ENCODE measurements at places on chromosomes 16 and 17. TPM values are rescaled to one million over a fixed set of nuclear protein-coding genes. Genes with fewer than 3 reads are reported as not detected.

DNA sequence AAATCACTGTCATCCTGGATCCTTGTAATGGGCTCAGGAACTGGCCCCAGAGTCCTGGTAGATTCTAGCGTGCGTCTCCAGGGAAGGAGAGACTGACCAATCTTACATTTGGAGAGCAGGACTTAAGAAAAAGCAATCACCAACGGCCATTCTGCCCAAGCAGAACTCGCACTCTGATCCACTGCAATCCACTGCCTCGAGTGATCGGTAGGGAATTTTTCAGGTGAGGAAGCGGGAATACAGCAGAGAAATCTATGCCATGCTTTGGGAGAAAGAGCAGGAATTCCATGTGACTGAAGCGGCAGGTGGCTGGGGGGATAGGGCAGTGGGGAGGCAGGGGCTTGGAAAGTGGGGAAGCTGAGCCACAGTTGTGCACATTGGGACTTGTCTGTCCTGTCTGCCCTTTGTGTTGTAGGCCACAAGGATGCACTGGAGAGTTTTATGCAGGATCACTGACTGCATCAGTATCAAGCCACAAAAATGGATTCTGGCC, 143.9 kb upstream of the HS3ST2 start:
- no peak for DNase-seq

DNA sequence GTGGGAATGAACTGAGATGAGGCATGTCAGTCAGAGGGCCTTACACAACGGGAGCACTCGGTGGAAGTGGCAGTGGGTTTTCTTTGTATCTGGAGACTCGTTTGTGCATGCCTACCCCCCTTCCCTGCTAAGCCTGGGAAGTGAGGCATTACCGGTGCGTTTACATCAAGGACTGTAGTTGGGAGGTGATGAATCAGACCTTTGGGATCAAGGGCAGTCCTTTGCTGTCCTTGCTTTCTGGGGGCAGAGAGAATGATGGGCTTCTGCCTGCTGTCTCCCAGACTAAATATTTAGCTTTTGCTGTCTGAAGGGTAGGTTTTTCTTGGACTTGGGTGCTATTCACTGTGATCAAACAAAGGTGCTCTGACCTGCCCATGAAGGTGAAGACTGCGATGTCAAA, 83.0 kb downstream of the WWP2 start:
- no peak for DNase-seq

DNA sequence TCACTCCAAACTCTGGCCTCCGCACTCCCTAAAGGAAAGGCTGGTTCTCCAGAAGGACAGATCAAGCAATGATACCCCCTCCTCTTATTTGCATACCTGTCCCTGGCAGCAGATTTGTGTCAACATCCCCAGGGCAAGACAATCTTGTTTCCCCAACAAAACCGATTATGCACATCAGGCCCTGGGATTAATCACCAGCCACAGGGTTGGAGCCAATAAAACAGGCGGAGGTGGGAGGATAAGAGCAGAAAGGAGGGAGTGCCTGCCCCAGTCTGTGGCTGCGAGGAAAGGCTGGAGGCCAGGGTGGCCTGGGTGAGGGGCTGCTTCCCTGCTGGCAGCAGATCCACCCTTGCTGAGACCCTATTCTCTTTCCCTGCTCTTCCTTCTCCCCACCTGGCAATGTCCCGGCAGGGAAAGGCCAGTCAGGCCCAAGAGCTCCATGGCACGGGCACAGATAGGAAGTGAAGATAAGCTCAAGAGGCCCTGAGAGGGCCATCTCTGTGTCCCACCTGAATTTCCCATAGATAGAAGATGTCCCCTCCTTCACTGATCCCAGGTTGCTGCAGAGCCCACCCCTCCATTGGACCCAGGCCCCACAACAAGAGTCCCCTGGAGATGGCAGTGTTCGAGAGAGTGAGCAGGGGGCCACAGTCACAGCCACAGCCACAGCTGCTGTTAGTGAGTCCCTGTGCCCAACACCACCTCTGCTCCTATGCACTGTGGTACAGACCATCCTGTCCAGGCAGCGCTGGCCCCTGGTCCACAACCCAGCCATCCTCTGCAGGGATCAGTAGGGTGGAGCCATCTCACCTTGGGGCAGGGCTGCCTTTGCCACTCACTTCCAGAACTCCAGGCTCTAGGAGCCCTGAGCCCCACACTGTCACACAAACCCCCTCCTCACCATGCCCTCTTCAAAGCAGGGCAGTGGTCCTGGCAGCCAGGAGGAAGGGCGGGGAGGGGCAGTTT, 137.5 kb downstream of the SDK2 start:
- no peak for DNase-seq

GRCh38 chr17:58535431-58535830, 21.0 kb upstream of the MTMR4 start:
- no peak for DNase-seq

ZG16B gene
- total RNA-seq, result 0.90 TPM

DNA sequence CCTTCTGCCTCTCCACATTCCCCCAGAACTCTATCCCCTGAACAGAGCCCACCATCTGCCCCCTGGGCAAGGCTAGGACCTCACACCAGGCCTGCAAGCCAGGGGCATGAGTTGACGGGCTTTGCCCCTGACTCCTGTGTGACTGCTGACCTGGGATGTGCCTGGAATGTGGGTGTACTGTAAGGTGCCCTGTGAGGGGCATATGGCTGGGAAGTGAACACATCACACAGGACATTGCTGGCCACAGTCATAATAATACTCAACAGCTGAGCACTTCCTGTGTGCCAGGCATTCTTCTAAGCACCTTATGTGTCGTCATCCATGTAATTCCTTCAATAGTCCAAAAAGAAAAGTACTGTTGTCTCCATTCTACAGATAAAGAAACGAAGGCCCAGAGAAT, 13.3 kb downstream of the CES4A start:
- no peak for DNase-seq

DNA sequence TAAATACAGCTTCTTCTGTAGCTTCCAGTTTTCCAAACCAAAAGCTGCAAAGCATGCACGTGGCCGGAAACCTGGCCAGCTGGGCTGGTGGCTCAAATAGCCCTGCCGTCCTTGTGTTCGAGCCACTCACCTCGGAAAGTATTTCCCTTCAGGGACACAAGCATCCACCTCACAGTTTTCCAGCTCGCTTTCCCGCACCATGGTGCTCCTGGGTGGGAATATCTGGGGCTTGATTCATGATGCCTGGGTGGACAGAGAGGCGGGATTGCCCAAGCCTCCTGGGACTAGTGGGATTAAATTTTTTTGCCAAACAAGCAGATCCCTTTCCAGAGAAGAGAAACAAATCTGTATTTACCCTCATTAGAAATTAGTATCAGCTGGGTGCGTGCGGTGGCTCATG, 7.1 kb upstream of the MVD start:
- no peak for DNase-seq

SSH2 gene
- 19.1 TPM for total RNA-seq

- DNase-seq, result no peak
Measured at GRCh38 chr17:2030779-2031163, 818 bp downstream of the DPH1 start.

DNA sequence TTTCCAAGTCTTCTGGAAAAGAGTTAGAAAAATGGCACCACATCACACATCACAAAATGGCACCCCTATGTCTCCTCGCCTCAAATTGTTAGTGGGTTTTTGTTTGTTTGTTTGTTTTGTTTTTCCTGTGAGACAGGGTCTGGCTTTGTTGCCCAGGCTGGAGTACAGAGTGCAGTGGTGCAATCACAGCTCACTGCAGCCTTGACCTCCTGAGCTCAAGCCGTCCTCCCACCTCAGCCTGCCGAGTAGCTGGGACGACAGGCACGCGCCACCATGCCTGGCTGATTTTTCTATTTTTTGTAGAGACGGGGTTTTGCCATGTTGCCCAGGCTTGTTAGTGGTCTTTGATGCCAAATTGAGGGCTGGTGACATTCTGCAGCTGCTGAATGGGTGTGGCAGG, 3.8 kb upstream of the CRISPLD2 start:
- DNase-seq, result no peak

- DNase-seq, result peak; percentile 58
Measured at GRCh38 chr16:24700549-24701392, 28.7 kb upstream of the TNRC6A start.

- no peak for DNase-seq
Measured at GRCh38 chr17:17985555-17985954, 12.9 kb downstream of the DRC3 start.

GRCh38 chr17:50887705-50888245, 21.6 kb upstream of the TOB1 start:
- DNase-seq, result no peak

DNA sequence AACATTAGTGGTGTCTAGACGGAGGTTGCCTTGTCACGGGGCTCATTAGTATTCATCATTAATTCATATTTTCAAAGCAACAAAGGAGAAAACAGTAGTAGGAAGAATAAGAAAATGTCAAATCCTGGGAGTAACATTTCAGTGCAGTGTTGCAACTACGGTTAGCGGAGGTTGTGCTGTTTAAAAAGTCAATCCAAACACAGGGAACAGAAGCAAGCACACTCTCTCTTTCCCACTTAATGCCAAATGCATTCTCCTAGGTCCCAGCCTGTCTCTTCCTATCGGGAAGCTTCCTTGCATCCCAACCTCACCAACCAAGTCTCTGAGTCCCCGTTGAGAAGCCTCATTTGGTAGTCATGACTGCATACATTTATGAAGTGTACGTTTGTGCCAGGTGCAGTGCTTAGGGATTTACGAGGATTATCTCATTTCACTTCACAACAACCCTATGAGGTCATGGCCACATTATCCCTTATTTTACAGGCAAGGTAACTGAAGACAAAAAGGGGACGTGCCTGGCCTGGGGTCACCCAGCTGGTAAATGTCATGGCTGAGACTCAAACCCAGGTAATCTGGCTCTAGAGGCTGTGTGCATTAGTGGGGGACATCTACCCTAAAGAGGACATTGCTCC, 283.6 kb upstream of the SALL1 start:
- DNase-seq, result no peak

- no peak for DNase-seq
Measured at GRCh38 chr17:76270127-76270592, 5.0 kb downstream of the UBALD2 start.

DNA sequence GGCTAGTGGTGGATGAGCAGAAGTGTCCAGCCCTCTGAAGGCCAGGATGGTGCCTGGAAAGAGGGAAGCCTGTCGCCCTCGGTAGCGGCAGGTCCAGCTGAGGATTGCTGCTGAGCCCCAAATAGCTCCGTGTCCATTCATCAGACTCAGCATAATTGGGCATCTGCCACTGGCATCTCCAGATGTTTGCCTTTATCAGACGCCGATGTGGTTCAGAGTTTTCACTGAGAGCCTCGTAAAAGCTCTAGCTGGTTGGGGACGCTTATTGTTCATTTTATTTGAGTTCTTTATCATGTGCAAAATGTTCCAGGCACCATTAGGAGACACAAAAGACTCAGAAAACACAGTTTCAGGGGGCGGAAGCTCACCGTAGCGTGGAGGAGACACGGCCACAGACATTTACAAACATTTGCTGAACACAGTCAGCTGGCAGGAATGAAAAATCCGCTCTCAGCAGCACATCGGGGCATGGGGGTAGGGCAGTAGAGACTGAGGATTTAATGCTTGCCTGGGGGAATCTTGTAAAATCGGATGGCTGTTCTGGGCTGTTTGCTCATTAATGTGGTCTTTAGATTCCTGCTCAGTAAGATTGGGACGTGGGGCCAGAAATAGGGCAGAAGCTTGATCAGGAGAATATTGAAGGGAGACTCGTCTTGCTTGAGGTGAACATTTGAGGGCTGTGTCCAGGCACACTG, 41.7 kb downstream of the SMPD3 start:
- no peak for DNase-seq

DNA sequence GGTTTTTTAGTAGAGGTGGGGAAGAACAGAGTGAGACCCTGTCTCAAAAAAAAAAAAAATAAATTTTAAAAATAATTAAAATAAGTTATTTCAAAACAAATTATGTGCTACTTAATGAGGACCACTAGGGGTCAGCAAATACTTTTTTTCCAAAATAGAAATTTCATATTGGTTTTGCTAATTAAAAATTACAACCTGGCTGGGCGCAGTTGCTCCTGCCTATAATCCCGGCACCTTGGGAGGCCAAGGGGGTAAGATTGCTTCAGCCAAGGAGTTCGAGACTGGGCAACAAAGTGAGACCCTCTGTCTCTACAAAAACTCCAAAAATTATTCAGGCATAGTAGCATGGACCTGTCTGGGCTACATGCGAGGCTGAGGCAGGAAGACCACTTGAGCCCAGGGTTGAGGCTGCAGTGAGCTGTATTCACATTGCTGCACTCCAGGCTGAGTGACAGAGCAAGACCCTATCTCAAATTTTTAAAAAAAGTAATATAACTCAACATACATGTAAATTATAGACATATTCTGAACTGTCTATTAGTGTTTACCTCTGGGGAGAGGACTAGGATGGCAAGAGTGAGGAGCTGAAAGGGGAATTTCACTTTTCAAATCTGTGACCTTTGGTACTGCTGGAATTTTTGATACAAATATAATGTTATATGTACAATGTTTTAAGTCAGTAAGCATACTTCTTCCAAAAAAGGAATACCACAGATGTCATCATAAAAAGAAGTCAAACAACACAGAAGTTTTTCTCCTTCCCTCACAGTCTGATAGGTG, 8.1 kb downstream of the MEIOB start:
- DNase-seq, result no peak

TMEM238L gene
- total RNA-seq, result not detected

TPSD1 gene
- not detected for total RNA-seq

CIBAR2 gene
- not detected for total RNA-seq

UMOD gene
- 3.1 TPM for total RNA-seq

- DNase-seq, result no peak
Measured at GRCh38 chr17:43840814-43841213, 6.2 kb upstream of the CD300LG start.

GRCh38 chr17:1107777-1108477, 71.9 kb downstream of the ABR start:
- DNase-seq, result peak; percentile 71

DNA sequence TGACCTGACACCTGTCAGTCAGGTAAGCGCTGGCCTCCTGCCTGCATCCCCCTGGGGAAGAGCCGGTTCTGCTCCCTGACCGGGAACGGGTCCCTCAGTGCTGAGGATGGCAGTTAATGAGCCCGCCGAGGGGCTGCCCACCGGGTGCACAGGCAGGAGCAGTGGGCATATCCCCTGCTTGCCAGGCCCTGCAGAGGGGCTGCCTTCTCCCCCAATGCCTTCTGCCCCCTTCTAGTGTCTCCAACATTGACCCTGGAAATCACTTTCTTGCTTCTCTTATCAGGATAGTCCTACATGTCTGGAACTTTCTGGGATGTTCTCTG, 388.5 kb downstream of the SEC14L1 start:
- no peak for DNase-seq

DNA sequence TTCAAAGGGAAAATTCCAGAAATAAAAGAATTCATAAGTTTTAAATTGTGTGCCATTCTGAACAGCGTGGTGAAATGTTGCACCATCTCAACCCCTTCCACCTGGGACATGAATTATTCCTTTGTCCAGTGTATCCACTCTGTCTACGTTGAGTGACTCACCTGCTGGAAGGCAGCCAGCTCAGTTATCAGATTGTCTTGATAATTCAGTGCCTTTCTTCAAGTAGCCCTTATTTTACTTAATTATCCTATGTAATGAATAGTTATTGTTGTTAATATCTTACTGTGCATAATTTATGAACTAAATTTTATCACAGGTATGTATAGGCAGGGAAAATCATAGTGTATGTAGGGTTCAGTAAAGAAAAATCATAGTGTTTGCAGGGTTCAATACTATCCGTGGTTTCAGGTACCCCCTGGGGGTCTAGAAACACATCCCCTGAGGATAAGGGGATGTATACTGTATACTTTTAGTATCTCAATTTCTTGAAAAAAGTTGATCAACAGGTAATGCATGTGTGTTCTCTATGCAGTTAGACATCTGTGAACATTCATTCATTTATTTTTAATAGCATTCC, 7.7 kb upstream of the PCTP start:
- DNase-seq, result peak; percentile 62

Measured in pancreas (tissue), 10 donors.